CD8-positive, alpha-beta memory T cell (primary cell): ENCODE measurements at places on chromosomes 16 and 17.

GRCh38 chr17:45116434-45117016 lies 15.8 kb downstream of the PLCD3 start:
- DNase-seq = no peak

GRCh38 chr17:75576661-75577060 lies 10.9 kb upstream of the MYO15B start:
- DNase-seq = no peak

DNA sequence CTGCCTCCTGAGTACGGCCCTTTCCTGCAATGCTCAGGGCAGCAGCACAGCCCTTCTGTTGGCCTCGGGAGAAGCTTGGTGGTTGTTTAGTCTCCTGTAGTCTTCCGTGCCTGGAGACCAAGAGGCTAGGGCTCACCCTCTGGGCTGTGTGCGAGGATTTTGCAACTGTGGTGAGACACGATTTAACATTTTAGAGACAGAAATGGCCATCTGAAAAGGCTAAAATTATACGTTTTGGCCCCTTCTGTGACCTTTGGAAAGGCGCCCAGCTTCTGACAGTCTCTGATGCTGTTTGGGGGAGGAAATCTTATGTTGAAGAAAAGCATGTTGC lies 33.1 kb downstream of the FOXL1 start:
- DNase-seq = no peak

- no peak for DNase-seq
These were observed 30.7 kb upstream of the CDRT4 start for GRCh38 chr17:15498107-15498506.

DNA sequence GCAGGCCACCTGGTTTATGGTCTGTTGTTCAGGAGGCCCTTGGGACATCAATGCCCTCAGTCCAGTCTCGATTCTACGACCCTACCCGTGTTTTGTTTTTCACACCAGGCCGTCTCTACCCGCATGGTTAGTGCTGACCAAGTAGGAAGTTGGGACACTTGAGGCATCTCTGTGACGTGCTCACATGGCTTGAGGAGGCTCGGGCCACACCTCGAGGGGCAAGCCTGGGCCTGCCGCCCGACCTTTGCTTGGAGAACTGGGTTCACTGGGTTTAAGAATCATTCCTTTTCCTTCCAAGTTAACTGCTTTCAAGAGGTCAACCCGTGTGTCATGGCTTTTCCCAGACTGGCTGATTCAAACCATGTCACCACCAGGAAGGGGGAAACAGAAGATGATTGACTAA lies 86.8 kb downstream of the CMIP start:
- no peak for DNase-seq

- no peak for DNase-seq
These were observed 43.6 kb downstream of the TBC1D16 start for GRCh38 chr17:79991924-79992648.

- DNase-seq = no peak
These were observed 1.6 kb downstream of the PPY start for GRCh38 chr17:43940630-43941029.

DNA sequence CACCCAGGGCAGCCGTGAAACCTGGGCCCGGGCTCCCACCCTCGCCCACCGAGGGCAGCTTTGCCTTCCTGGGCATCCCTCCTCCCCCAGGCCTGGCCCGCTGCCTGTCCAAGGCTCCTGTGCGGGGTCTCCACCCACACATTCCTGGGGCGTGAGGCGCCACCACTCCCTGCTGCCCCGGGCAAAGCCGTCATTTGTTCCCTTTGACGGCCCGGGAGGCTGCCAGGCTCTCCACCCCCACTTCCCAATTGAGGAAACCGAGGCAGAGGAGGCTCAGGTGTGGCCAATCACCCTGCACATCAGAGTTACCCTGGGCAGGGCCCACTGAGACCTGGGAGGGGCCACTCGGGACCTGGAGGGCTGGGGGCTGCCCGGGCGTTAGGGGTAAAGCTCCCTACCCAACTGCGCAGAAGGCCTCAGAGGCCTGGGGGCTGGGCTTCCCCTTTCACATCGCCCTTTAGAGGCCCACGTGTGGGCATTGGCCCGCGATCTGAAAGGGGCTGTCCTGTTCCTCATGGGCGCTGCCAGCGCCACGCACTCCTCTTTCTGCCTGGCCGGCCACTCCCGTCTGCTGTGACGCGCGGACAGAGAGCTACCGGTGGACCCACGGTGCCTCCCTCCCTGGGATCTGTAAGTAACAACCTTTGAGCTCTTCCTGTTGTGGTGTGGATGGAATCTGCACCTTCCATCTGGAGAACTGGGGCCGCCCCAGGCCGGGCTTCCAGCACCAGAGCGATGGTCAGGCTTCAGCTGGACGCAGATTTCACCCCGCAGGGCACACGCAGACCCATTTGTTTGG lies at the start of gene MSLN:
TSS of gene MSLN (plus strand) at position 190 of the 799 bp plus-strand sequence. CDS start 1,947 bp downstream, outside the sequence.
- no peak for DNase-seq

- no peak for DNase-seq
These were observed 333.1 kb downstream of the CPPED1 start for GRCh38 chr16:12470311-12471229.

DNA sequence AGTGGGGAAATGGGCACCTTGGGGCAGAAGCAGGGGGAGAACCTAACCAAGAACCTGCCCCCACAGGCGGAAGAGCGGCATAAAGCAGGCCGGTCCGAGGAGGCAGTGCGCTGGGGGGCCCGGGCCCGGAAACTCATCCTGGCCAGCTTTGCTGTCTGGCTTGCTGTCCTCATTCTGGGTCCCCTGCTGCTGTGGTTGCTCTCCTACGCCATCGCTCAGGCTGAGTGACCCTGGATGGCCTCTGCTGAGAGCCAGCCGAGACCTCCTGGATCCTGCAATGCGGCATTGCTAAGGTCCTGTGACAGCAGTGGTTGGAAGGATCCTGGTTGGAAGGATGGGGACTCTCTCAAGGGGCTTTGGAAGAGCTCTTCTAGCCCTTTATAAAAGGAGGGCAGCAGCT lies 4.5 kb upstream of the PHKG2 start:
- no peak for DNase-seq

DNA sequence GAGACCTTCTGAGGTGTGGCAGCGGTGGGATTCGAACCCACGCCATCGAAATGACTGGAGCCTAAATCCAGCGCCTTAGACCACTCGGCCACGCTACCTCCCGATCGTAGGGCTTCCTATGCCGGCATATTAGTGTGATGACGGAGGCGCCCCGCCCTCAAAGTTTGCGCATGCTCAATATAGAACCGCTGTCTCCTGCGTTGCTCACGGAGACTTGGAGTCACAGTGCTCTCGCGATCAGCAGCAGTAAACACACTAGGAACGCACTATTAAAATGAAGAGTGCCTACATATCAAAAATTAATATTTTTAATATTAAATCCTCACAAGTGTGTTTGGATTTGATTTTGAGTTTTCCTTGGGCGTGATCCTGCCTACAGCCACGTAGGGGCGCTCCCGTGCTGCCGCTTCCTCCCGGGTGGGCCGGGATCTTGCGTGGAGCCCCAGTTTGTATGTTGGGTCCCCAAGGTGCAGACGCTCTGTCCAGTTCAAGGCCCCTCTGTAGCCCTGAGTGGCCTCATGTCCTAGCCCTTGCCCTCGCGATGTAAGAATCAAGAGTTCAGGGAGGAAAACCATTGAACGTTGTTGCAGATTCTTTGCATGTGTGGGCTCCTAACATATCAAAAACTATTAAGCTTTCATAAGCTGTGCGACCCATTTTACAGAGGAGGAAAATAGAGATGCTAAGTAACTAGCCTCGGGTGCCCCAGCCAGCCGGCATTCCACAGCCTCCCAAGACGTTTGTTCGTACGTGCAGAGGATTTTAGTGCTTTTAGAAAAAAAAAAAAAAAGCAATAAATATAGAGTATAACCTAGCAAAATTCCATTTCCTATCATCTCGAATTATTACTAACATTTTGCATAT lies 10.2 kb upstream of the EEF2K start:
- DNase-seq = peak; percentile 89
